Omental fat pad (tissue), 4 donors: ENCODE measurements at places on chromosomes 16 and 17. TPM values are rescaled to one million over a fixed set of nuclear protein-coding genes. Genes with fewer than 3 reads are reported as not detected.

DNA sequence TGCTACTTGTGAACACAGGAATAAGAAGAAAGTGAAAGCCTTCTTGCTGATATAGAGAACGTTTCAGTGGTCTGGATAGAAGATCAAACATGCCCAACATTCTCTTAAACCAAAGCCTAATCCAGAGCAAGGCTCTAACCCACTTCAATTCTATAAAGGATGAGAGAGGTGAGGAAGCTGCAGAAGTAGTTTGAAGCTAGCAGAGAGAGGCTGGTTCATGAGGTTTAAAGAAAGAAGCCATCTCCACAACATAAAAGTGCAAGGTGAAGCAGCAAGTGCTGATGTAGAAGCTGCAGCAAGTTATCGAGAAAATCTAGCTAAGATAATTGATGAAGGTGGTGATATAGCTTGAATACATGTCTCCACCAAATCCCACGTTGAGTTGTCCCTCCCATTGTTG lies 383.3 kb upstream of the ASIC2 start:
- DNase-seq, result no peak

GRCh38 chr17:77602062-77602746 lies 356.3 kb upstream of the TNRC6C start:
- no peak for DNase-seq

GRCh38 chr17:79086609-79087427 lies 12.2 kb downstream of the ENGASE start:
- DNase-seq, result no peak

DNA sequence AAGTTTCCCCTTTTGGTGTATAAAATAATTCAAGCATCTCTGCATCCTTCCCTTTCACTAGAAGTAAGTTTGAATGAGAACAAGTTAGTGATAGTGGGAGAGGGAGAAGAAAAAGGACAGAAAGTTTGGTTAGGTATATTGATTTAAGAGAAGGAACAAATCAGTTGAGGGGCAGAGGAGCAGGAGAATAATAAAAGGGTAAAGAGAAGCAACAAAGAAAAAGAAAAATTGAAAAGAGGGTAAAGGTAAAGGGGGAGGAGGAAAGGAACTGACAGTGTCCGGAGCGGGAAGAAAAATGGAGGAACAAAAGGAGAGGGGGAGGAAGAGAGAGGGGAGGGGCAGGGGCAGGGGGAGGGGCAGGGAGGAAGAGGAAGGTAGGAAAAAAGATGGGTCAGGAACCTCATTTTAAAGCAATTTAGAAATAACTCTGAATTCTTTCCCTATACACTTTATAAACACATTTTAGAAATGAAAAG lies 6.3 kb upstream of the IGF2BP1 start:
- DNase-seq, result no peak

DNA sequence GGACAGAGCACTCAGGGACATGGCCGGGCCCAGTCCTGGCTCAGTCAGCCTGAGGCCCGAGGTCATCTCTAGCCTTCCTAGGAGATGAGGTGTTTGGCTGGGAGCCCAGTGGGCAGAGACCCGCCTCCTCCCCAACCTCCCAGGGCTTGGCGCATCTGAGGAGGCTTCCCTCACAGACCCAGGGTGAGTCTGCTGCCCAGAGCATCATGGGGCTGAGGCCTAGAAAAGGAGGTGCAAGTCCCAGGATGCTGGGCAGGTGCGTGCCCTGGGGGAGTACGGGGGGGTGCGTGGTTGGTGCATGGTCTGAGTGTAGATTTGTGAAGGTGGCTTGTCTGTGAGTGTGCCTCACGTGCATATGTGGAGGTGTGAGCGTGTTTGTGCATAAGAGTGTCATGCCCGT lies 4.7 kb downstream of the PDE6G start:
- DNase-seq, result no peak

DNA sequence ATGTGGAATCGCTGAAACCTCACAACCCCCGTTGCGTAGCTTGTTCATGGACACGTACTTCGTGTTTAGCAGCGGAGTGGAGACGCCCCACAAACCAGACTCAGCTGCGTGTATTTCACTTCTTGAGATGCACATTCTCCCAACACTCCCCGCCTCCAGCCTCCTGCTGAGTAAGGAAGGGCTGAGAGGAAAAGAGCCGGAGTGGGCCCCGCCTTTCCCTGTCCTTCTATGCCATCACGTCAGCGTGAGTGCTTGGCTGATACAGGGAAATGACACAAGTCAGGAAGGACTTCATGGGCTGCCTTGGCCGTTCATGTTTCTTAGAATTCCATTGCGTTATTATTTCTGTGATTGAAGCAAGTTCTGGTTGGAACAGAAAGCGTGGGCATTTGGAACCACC lies 68.6 kb upstream of the CBX4 start:
- no peak for DNase-seq

- DNase-seq, result no peak
Measured at GRCh38 chr17:77266891-77267341, 126.1 kb downstream of the SEC14L1 start.

DNA sequence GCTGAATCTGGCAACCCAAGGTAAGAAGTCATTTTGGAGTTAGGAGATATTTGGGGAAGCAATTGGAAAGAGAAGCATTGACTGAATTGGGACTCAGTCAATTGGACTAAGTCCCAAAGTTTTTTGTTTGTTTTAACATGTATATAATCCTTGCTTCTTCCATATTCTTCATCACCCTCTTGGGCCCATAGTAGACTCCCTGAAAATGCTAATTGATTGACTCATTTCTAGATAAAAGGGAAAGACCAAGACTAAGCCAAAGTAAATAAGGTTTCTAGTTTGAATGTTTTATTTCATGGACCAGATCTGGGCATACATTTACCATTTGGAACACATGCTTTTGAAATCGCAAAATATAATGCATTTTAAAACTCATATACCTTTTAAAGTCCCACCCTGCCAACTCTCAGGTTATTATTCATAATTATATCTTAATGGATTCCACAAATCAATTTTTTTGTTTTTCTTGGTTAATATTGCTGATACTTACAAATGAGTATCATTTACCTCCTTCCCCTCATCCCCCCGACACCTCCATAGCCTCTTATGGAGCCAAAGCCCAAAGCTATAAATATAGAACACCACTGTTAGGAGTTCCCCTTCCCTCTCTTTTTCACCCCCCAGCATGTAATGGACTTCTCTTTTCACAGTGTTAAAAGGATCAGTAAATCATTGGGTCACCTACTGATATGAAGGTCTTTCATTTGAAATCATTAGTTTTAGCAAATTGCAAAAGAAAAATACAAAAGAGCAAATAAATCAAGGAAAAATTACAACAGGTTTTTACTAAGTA lies 674.0 kb upstream of the SOX9 start:
- DNase-seq, result no peak

DNA sequence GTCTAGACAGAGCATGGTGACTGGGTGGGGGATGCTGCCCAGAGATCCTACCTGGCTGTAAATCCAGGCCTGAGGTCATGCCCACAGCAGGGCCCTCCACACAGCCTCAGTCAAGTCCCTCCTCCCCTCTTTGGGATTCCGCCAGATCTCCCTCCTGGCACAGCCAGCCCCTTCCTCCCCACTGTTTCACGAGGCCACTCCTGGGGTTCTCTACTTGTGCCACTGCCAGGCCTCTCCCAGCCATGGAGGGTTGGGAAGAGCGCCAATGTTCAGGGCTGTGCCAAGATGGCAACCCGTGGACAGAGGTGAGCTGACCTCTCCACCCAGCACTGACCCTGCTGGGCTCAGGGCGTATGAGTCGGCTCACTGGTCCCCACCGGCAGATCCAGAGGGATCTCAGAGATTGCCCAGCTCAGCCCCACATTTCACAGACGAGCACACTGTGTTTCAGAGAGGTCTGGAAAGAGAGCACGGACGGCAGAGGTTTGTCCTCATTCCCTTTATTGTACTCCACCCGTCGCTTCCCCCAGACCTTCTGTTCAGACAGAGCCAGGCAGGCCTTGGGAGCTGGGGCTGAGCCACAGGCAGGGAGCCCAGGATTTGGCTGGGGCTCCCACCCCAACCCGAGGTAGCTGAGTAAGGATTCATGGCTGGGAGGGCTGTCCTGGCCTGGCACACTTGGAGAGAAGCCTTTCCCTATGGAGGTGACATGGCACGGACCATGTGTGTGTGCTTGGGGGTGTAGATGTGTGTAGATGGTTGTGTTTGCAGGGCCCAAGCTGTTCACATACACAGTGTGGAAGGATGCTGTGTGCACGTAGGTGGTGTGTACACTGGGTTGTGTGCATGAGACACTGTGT lies 3.5 kb upstream of the CAMKK1 start:
- no peak for DNase-seq

DNA sequence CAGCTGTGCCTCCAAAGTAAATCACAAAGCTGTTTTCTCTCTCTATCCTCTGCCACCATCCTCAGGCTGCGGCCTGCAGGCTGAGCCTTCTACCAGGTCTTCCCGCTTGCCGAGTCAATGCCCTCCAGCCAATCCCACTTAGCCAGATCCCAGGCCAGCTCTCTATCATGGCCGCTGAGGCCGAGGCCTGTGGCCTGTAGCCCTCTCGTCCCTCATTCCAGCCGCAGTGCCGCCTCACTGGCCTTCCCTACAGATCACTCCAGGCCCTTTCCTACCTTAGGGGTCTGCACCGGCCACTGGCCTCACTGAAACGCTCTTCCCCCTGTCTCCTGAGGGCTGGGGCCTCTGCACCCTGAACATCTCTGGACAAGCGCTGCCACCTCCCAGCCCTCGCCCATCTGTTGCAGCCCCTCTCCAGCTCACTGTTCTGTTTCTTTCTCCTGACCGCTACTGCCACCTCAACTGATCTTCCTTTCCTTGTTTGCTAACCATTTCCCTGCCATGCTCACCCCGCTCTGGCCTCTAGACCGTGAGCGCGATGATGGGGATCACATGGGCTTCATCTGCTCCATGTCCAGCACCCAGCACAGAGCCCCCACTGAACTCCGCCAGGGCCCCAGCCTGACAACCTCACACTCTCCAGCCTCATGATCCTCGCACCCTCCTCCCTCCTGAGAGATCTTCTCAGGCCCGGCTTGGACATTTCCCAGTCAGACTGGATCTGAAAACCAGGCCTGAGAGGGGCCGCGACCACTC lies 8.5 kb downstream of the KNOP1 start:
- DNase-seq, result no peak

DNA sequence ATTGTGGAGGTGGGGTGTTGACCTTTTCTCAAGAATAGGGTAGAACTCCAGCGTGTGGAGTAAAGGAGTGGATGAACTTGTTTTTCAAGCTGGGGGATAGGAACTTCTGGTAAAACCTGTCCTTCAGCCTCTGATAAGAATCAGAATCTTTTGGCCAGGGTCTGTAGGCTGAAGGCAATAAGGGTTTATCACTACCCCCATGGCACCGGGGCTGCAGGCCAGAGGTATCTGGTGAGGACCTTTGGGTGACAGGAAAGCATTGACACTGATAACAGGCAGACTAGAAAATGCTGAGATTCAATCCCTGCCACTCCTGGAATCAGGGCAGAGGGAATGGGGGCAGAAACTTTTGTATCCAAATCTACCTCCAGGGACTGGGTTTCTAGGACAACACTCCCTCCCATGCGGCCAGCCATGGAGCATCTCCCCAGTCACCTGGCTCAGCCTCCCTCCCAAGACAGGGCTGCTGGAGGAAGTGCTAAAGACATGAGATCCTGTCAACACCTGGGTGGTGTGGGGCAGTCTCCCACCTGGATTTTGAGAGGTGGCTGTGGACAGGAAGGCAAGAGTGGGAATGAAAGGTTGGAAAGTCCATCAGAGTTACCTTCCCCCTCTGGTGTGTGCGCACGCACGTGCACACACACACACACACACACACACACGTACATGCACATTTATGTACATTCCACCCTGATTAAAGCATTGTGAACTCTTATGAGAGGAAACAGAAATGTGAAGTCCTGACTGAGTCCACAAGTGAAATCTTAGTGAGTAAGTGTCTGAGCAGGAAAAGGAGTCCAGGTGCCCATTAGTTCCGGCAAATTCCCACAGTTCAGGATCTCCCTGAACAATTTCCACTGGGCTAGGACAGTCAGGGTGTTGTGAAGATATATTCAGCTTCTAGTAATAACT lies 53.1 kb upstream of the MARCHF10 start:
- no peak for DNase-seq

GRCh38 chr17:31838636-31839225 lies 20.3 kb downstream of the COPRS start:
- no peak for DNase-seq

GRCh38 chr17:55692276-55692675 lies 30.4 kb downstream of the TMEM100 start:
- no peak for DNase-seq

DNA sequence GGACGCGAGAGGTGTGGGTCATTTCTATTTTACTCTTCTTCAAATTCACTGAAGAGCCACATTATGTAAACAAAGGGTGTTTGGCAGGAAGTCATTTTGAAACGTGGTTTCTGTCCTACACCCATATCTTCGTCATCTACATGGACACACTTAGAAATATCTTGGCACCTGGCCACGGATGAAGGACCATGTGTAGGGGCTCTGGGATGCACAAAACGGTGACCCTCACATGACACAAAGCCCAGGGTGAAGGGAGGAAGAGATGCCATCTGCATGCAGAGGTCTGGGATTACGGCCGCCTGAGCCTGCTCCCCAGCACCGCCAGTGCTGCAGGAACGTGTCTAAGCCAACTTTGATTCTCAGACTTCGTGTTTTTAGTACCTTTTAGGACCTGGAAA lies 130.2 kb upstream of the CHMP6 start:
- DNase-seq, result no peak

- DNase-seq, result no peak
Measured at GRCh38 chr17:52181782-52182181, 23.3 kb upstream of the CA10 start.

- DNase-seq, result no peak
Measured at GRCh38 chr16:930511-930910, 40.3 kb downstream of the LMF1 start.

The GAS2L2 gene
- total RNA-seq, result 0.82 TPM

The KCTD19 gene
- total RNA-seq, result 0.93 TPM

The STX4 gene
- total RNA-seq, result 93.7 TPM

The ITGAX gene
- 34.7 TPM for total RNA-seq
